Globus pallidus (tissue), 1 donor: ENCODE measurements at places on chromosomes 3 and 15.
A peak's percentile ranks its signal among the peaks of the same experiment; 100 is the strongest.

DNA sequence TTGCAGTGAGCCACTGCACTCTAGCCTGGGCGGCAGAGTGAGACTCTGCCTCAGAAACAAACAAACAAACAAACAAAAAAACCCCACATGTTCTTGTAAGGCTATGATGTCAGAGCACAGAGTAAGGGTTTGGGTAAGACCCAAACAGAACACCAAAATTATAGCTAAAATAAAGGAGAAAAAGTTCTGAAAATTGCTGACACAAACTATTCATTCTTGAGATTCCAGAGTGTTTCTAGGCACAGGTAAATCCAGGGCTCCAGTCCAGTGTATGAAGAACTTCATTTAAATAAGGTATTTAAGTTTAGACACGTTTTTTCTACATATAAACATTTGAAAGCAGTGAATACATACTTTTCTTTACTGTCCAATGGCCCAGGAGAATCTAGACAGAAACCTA is 3.9 kb downstream of the CDC25A start:
- no peak for DNase-seq

DNA sequence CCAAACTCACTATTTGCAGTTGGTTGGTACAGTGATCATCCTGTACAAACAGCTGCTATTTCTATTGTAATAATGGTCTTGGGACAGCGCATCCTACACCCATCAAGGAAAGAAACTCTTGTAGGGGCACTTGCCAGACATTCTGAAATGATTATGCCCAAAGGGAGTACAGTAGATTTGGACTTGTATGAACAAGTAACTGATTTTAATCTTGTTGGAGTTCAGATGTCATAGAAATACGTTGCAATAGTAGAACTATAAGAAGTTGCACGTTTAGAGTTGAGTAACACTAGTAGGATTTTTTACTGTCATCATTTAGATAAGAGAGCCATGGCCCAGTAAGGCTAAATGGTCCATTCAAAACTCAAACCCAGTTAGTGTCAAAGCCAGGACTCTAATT is 192.8 kb downstream of the SATB1 start:
- DNase-seq, result no peak

DNA sequence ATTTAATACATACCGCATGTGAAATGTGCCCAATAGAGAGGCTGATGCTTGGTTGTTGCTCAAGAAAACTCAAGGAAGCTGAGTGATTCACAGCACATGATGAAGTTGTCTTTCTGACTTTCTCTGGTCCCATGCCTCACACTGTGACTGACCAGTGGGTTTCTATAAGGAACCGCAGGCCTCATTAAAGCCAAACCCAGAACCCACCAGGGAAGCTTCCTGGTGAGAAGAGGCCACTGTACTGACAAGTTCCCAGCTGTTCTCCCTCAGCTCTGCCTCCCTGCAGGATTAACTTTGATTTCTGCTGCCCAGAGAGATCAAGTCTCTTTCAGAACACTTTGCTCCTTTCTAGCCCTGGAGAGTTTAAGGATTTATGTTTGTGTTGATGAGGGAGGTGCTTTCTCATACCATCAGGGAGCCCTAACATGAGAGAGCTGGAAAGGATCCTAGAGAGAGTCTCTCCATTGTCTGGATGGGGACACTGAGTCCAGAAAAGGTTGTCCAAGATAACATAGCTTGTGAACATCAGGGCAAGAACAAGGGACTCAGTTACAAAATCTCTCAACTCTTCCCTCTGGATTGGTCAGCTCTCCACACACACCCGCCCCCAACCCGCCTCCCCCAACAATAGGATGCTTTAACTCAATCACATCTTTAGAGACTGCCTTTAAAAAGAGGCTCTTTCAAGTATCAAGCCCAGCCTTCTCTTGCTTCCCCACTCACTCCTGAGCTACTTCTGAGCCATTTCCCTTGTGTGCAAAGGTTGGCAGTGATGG is 303.2 kb upstream of the TLE3 start:
- no peak for DNase-seq

DNA sequence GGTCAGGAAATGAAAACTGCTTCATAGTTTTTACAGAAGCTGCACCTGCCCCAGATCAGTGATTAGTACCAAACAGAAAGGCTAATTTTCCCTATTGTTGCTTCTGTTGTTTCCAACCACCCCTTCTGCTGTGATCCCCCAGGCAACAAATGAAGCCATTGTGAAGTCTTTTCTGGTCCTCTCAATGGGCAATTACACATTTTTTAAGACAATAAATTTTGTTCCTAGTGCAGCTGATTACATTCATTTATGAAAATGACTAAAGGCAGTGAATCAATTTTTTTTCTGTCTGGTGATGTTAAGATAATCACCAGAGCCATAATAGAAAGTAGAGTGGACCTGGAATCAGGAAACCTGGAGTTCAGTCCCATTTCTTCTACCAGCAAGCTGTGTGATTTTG is 32.7 kb downstream of the GLDN start:
- peak; percentile 74 for DNase-seq

DNA sequence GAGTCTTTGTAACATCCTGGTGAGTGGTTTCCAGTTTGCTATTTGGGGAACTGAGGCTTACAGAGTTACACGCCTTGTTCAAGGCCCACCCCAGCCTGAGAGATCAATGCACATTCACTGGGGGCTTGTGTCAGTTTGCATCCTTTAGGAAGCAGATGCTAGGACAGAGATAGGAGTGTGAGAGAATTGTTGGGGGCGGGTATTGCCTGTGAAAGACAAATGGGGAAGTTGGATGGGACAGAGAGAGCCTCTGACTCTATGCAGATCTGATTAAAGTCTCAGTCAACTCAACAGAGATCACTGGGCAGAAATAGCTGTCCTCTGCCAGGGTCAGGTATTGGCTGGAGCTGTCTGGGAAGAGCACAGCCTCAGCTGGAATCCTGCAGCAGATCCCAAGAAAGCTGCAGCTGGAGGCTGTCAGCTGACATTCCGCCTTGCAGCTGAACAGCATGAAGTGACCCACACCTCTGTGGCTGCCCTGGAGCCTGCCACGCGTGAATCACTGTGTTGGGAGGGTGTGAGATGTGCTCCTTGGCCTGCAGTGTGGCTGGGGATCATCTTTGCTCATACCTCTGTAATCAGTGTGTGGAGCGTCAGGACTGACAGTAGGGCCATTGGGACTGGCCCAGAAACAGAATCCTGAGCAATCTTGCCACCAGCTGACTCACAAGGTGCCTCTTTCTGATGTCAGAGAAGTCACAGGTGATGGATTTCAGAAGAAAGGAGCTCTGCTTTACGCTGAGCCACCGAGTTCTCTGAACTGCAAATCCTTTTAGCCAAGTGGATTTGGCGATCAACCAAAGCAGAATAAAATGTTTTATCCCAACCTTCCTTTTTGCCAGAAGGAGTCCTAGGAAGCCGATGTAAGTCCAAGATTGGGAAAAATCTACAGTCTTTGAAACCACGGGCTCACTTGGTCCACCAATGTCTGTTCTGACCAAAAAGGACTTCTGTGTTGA is 284.1 kb upstream of the LRRFIP2 start:
- DNase-seq, result no peak

DNA sequence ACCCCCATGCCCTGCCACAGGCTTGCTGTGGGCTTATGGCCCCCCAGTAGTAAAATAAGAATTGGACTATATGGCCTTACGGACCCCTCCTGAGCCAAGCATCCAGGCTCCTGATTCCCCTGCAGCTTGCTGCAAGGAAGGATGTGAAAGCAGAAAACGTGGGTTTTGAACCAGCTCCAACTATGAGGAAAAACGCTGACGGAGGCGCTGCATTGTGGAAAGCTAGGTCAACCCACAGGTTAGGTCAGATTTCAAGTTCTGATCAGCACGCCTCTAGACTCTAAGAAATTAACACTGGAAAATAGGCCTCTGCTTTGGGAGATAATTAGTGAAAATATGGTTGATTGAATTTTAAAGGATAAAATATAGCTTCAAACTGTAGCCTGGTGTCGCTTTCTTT is 195.4 kb upstream of the HES1 start:
- DNase-seq, result no peak

DNA sequence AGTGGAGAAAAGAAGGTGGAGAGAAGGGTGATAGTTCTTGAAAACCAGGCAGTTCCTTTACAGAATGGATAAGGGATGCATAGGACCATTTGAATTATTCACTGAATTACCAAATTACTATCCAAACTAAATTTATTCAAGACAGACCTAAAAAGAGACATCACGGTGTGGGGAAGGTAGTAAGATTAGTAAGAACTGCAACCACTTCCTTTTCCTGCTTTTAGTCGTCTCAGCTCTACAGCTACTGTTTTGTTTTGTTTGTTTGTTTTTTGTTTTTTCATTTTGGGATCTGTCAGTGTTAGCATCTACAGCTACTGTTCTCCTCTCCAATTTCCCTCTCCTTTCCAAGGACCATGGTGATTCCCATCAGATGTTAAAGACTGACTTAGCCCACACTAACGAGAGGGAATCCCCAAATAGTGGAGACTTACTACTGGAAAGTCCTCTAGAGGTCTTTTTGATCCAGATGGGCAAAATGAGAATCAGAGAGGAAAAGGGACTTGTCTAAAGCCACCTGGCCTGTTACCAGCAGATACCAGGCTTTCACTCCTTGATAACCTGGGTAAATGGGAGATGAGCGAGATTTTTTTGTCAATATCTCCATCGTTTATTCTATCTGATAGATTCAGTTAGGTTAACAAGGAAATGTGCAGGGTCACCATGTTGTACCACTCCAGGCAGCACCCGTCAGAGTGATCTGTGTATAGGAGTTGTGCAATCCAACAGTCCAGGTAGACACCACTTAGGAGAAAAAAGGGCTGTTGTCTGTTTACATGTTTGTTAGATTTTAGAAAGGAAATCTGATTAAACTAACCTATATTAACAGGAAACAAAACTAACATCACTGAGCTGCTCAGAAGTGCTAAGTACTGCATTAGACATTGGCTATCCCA is 6.0 kb downstream of the HCLS1 start:
- DNase-seq, result no peak

GRCh38 chr3:62667714-62668113 is 207.5 kb downstream of the CADPS start:
- DNase-seq, result no peak

DNA sequence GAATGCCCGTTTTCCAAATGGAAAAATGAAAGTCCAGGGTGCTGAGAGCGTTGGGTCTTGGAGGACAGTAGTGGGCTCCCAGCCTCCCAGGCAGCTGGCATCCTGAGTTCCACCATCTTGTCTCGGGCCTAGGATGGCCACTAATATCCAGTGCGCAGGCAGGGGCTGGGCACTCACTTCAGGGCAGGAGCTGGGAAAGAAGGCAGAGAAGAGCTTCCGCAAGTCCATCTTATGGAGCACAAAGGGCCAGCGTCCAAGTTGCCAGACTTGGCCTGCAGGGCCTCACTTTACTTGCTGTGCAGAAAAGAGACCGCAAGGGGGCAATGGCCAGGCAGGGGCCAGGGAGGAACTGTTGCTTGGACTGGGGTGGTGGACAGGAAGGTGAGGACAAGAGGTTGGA is 46.1 kb downstream of the IQSEC1 start:
- no peak for DNase-seq

GRCh38 chr3:115855911-115856310 is 232.6 kb downstream of the GAP43 start:
- no peak for DNase-seq

DNA sequence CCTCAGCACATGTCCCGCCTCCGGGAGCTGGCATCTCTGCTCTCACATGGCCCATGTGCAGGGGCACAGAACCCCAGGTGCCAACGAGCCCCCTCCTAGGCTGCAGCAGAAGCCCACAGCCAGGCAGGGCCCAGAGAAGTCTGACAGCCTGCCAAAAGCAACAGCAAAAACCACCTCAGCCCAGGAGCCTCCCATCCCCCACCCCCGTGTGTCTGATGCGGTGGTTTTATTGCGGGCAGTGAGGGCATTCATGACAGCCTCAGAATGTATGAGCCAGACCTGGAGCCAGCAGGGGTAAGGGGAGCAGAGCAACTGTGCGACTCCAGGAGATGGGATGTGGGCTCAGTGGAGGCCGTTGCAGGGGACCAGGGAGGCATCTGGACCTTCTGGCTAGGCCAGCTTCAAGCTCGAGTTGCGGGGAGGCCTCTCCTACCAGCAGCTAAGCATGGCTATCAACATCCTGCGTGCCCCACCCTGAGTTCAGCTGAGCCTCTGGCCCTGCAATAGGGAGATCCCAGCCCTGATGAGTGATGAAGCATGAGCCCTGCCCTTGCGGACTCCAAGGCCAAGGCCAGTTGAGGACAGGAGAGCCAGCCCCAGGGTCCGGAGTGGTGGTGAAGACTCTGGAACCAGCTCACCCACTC is 52.5 kb downstream of the CYP11A1 start:
- no peak for DNase-seq

GRCh38 chr3:32423534-32423933 is 31.9 kb downstream of the CMTM7 start:
- no peak for DNase-seq

- no peak for DNase-seq
These were observed 353.9 kb upstream of the NAALADL2 start for GRCh38 chr3:174505266-174505665.

DNA sequence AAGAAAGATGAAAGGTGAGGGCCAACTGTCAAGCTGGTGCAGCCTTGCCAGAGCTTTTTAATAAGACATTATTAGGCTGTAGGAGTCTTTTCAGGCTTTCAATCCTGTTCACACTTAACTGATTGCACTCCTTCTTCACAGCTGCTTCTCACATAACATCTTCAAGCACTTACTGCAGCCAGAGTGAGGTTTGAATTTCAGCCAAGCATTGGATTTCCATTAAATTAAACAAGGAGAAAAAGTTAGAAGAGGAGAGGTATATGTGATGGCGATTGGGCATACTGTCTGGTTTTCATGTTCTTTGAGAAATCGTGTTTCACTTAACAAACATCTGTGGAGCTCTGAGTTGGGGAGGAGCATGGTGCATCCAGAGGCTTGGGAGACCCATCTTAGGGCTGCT is 392.8 kb upstream of the LRRC3B start:
- DNase-seq, result no peak

- no peak for DNase-seq
These were observed 105.2 kb downstream of the LPP start for GRCh38 chr3:188259191-188259590.

GRCh38 chr15:38867556-38867955 is 302.9 kb upstream of the RASGRP1 start:
- DNase-seq, result no peak

- DNase-seq, result no peak
These were observed 587 bp downstream of the NPHP3 start for GRCh38 chr3:132721479-132722164.

DNA sequence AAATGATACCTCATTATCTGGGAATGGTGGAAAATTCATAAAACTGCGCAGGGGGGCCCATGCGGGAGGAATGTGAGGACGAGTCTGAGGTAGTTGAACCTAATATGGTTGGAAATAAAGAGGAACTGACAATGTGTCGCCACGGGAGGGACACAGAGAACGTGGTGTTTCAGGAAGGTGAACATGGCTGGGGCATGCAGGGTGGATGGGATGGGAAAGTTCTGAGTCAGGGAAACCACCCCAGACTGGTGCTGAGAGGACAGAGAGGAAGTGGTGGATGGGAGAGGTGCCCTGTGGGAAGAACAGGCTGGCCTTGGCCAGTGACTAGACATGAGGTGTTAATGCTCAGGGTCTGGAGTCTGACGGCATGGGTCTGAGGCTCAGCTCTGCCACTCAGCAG is 137.1 kb upstream of the WNT5A start:
- DNase-seq, result peak; percentile 45

DNA sequence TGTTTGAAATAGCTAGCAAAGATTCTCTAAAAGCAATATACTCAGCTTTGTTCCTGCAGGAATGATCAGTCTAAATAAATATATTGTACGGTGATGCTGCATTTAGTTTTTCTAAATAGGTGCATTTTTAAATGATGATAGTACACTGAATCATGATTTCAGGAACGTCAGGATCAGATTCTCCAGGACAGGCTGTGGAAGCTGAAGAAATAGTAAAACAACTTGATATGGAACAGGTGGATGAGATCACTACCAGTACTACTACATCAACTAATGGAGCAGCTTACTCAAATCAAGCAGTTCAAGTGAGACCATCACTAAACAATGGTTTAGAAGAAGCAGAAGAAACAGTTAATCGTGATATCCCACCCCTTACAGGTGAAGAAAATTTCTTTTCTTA is 46.3 kb upstream of the EIF3J start:
- DNase-seq, result no peak
